ENCODE measurements at places on chromosomes 2 and 18.

DNA sequence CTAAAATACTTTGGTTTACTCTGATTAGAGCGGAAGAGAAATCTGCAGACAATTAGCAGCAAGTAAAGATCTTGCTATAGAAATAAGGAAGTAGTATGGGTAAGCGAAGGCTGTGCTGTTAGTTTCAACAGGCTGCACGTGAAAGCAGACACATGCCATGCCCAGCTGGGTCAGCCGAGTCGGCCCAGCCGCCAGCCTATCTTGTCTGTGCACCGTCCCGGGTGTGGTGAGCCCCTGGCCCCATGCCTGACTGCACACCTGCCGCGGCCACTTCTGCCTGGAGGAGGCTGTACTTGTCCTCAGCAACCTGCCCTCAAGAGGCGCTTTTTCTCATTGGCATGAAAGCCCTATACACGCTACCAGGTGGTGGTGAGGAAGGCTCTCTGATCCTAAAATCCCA lies 185.5 kb downstream of the SEPTIN10 start:
- no peak for DNase-seq

DNA sequence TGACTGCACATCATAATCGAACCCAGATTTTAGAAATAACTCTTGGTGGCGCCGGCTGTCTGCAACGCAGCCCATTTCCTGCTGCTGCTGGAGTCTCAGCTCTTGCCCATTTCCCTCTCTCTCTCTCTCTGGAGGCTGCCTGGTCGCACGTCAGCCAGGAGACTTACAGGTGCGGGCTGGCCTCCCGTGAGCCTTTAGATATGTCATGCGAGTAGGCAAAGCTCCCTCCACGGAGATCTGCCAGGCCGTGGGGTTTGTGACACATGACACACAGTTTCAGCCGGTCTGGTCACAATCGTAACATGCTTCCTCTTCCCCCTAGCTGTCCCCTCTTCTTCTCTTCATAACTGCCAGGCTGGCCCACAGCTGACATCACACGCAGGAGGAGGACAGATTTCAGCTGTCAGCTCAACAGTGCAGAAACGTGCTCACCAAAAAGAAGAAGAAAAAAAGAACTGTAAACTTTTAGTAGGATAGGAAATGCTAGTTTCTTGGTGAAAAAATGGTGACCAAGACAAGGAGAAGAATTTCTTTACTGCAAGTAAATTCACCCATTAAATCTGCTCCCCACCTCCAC lies 489.3 kb downstream of the ZNF516 start:
- DNase-seq, result no peak

DNA sequence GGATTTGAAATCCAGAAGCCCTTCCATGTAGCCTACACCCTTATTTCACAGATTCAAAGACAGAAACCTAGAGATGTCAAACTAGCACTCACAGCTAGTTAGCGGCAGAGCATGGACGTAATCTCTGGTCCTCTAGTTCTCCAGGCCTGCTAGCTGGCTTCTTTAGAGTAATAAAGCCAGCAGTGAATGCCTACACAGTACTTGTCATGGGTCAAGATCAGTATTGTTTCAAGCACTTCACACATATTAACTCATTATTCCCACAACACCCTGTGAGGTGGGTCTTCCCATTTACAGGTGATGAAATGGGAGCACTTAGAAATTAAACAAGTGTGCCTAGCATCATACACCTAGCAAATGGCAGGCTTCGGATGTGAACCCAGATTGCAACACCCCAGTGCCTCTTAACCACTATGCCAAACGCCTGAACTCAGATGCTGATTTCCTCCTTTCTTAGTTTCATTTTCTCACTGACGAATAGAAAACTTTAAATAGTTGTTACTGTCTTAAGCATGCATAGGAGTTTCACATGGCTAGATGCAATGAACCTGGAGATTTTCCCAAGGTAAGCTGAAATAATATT lies 14.5 kb upstream of the ZBTB14 start:
- DNase-seq, result no peak

DNA sequence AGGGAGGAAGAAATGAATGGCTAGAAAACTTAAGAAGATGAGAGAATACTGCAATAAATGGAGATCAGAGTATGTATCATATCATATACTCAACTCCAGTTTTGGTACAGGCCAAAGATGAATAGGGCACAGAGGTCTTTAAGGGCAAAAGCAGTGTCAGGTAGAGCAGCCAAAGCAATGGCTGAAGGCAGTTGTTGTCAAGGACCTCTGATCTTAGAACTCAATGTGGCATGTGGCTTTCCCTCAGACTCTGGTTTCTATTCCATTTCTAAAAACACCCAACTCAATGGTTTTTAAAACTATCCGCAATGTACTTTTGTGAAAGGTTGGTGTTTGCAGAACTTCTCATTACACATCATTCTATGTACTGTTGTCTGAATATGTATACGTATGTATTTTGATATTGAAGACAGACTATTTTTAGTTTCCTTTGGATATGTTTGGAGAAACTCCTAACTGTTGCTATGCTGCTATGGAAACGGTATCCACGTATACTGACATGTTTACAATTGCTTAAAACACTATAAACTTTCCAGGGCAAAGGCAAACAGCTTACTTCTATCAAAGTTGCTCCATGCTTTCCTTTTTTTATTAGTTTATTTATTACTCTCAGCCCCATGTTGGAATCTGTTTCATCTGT lies 58.1 kb upstream of the PELI1 start:
- no peak for DNase-seq

DNA sequence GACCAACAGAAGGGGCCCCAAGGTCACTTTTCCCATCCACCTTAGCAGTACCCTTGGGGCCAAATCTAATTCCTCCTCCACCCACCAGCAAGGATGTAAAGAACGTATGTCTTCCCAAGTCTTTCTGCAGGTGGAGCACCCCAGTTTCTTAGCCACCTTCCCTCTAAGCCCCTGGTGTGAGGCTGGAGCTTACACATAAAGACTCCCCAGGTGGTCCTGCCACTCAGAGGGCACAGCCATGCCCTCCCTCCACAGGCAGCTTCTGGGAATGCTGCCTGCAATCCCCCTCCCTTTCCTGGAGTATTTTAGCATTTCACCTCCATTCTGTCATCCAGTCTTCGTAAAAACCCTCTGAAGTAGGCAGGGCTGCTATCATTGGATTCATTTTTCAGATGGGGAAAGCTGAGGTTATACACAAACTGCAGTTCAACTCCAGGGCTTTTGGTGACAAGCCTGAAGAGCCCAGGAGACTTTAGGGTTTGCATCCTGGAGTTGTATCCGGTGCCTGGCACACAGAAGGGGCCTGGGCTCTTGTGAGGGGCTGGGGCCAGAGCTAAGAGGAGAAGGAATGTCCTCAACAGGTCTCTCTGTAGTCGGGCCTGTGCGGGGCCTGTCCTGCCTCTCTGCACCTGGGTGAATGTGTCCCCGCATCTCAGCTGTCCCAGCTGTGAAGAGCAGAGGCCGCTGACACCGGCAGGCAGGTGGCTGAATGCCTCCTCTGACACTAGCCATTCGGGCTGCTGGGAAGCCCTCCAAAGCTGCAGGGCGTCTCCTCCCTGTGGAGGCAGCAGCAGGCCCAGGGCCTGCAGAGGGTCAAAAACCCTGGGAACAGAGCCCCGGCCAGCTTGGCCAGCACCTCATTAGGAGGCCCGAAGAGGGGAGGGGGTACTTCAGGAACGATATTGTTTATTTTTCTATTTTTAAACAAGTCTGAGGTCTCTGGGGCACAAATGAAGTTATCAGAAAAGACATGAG lies 27.6 kb downstream of the CIB4 start:
- no peak for DNase-seq

DNA sequence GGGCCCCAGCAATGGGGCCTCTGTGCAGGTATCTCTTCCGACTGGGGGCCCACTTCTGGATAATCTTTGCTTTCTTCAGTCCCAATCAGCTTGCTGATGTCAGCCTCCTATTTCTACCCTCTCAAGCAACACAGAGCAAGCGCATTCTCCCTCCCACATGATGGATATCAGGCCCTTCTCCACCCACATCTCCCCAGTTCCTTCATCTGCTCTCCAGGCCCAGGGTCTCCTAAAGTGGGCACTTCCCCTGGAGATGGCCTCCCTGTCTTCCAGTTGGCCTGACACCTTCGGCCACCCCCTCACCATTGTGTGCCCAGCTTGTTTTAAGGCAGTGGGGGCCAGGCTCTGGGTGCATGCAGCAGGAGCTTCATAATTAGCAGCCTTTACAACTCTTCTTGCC lies 96.6 kb upstream of the MCFD2 start:
- no peak for DNase-seq

DNA sequence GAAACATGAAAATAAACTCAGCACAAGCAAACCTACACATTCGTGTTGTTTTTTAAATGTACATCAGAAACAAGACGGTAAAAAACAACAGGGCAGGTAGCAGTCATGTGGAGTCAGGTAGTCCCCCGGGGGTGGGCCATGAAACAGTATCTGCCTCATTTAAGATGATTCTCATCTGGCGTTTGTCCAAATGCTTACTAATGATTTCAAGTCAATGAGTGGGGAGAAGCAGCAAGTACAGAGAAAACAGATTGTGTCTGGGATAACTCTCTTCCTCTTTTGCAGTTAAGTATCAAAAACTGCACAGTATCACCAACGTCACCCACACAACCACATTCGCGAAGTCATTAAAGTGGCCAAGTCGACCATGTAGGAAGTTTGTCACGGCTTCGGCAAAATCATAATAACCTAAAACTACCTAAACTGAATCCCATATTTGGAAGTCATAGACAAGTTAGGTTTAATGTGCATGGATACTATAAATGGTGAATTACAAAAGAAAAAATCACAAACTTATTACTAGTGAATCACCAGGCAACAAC lies 1.3 kb downstream of the LAPTM4A start:
- no peak for DNase-seq

DNA sequence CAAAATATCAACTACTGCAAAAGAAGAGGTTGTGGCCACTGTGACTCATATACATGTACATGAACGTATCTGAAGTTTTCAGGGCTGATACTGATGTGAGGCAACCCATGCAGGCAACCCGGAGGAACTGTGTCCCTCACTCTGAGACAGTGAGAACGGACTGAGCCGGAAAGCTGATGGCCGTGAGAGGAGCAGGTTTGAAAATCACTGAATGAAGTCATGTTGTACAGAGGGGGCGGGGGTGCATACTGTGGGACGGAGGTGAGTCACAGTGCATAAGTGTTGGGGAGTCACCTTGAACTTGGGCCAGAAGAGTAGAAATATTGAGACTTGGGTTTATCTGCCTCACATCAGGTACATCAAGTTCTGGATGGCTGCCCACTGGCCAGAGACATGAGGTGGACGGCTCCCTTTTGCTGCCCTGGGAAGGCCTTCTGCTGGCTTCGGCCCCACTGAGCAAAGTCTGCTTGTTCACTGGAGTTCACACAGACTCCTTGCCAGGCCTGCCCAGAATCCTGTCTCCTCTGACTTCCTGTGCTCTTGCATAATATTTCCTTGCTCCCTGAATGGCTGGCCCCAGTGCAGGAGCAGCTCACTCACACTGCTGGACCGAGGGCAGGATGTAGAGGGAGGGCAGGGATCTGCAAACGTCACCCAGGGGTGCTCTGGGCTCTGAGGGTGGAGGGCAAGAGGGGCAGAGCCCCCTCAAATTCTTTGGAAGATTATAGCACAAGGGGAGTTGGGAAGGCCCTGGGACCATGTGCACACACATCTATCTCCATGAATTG lies 18.1 kb downstream of the EPAS1 start:
- DNase-seq, result no peak

DNA sequence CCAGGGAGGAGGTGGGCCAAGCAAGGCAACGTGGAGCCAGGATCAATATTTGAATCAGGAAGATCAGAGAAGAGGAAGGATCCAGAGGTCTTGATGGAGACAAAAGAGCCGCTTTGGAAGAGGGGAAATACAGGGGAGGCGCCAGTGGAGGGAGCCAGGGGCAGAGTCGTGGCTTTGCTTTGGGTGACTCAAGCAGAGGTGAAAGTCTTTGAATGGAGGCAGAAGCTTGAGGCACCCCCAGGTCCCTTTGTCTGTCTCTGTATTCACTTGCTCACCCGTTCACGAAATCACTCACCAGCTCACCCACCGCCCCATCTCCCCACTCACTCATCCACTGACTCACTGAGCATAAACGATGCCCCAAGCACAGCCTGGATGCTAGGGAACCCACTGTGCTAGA lies 134.1 kb downstream of the ACOXL start:
- no peak for DNase-seq

GRCh38 chr18:12256951-12257350 lies 2.8 kb downstream of the CIDEA start:
- no peak for DNase-seq

DNA sequence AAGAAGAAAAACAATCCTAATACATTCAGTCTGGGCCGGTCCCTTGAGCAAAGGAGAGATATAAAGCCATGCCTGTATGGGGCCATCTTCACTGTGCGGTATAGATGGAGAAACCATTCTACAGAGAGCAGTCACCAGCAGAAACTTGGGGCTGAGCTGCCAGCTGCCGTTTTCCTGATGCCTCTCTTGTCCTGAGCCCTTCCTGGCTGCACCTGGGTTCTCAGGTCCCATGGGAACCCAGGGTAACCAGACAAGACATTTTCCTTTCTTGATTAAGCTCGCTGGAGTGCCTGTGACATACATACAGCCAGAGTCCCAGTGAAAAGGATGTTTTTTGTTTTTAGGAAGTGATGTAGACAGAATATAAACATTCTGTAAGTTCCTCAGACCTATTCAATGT lies 5.3 kb upstream of the METTL21A start:
- no peak for DNase-seq

- no peak for DNase-seq
Observed at GRCh38 chr18:52948868-52949444, 609.0 kb downstream of the DCC start.

Data from posterior cingulate gyrus (tissue), 11 donors.